ENCODE measurements at places on chromosomes 5 and 9.

GRCh38 chr9:3008091-3008490, 164.2 kb upstream of the PUM3 start:
- DNase-seq: no peak

- no peak for DNase-seq
These were observed 4.8 kb downstream of the IRX1 start for GRCh38 chr5:3600106-3601060.

DNA sequence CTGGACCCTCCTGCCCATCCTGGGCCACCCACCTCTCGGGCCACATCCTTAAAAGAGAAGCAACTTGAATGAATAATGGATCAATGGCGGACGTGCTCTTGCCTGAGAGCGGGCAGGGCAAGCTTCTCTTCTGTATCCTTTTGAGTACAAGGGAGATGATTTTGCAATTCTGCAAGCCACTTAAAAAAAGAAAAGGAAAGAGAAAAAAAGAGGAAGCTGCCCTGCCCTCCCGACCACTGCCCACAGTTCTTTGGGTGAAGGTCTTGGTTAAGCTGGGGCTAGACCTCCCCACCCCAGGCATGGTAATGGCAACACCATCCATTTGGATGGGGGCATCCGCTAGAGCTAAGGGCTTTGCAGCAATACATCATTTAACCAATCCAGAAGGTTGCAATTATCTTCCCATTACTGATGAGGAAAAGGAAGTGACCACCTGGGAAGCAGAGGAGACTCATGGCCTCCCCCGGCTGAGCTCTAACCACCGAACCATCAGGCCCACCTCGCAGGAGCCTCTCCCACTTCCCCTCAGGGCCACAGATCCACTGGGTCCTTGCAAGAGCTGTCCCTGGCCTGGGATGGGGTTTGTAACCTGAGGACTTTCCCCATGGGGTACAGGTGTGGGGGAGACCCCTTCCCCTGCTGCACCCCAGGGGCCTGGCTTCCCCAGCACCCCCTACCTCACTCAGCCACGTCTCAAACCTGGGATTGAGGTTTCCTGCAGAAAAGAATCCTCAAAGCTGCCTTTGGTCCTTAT, 27.8 kb upstream of the LAMC3 start:
- no peak for DNase-seq

DNA sequence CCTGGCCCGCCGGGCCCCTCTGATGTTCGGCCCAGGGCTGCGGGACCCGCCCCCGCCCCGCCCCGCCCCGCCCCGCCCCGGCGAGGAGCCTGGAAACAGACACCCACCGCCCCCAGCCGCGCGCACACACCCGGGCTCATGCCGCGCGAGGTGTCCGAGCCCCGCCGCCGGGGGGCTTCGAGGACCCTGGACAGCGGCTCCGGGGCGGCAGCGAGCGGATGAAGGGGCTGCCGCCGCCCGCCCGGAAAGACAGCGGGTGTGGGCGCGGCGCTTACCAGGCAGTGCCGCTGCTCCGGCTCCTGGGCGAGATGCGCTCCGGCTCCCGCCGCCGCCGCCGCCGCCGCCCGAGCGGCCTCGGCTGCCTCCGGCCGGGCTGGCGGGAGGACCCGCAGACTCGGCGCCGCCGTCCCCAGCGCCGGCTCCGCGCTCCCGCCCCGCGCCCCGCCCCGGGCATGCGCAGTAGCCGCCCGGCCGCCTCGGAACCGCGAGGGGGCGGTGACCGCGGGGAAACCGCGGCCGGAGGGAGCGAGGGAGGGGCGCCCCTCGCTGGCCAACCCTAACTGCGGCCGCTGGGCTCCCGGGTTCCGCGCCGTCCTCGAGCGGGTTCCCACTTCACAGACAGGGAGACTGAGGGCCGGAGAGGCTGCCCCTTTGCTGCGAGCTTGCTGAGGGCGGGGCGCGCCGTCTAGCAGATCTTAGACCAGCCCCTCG, at the start of gene GPRIN1:
GPRIN1 (minus strand) TSS at position 433 of the 711 bp plus-strand sequence. CDS start 10,322 bp downstream, outside the sequence.
- no peak for DNase-seq

DNA sequence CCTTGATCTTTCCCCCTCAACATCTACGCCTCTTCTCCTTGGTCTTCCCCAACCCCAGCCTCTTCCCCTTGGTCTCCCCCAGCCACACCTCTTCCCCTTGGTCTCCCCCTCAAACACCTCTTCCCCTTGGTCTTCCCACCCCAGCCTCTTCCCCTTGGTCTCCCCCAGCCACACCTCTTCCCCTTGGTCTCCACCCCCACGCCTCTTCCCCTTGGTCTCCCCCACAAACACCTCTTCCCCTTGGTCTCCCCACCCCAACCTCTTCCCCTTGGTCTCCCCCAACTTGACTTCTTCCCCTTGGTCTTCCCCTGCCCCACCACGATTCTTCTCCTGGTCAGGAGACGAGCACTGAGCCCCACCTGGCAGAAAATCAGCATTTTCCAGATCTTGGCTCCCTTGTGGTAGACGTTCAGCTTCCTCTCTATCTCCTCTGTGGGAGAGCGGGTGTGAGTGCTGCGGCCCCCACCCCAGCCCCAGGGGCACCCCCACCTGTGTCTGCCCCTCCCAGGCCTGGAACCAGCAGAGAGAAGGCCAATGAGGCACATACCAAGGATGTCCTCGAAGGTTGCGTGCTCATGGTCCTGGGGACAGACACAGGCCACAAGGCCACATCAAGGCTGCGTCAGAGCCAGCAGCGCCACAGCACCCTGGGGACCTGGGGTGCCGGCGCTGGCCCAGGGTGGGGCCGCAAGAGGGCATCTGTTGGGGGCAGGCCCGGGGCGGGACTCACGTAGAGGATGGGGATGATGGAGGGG, 7.0 kb downstream of the NSMF start:
- DNase-seq: no peak

GRCh38 chr5:139633295-139634027, 14.7 kb upstream of the CXXC5 start:
- DNase-seq: no peak

GRCh38 chr5:3954633-3955032, 359.0 kb downstream of the IRX1 start:
- no peak for DNase-seq

- DNase-seq: no peak
These were observed 214.6 kb downstream of the PDE4D start for GRCh38 chr5:59678943-59679342.

DNA sequence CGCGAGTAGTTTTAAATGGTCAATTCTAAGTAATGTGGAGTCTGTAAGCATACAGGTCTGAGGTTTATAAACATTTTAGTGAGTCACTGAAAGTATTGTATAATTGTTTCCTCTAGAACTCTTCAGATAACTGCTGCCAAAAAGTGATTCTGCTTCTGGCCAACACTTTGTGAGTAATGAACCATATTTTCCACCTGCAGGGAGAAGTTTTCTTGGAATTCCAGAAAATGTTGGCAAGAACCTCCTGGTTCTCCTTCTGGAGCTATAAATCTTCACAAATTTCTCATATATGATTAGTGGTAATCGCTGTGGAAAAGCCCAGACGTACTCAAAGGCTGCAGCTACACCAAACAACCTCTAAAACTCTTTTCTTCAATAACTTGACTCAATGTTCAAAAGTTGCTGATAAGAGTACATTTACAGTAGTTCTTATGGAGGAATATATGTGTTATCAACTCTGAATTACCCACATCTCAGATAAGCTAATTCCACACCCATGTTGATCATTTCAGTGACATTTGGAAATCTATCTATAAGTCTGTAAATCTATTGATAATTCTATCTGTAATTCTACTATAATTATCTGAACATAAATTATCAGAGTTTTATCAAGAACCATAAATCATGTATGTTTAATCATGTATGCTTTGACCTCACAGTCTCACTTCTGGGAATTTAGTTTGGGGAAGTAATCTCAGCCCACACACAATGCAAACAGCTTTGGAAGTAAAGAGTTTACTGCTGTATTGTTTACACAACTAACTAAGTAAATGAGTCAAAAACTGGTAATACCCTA, 74.1 kb downstream of the FNBP1 start:
- DNase-seq: peak; percentile 49

- DNase-seq: no peak
These were observed 165.8 kb downstream of the INSYN2B start for GRCh38 chr5:169814522-169814921.

GRCh38 chr5:32777222-32777621, 66.1 kb downstream of the NPR3 start:
- DNase-seq: no peak

DNA sequence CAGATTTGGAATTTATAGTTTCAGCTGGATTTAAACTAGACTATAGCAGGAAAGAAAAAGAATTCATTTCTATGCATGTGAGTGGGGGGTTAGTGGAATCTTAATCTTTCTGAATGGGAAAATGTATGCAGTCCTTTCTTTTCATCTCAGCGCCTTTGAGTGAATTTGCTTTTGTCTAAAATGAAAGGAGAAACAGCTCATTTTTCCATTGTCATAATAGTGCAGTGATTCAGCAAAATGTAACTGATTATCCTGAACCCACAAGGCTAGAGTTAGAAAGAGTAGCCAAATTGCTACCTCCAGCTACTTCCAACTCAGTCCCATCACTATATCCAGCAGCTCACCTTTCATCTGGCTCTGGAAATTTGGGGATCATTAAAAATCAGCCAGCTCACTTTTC, 134.4 kb downstream of the ADAMTSL1 start:
- no peak for DNase-seq

DNA sequence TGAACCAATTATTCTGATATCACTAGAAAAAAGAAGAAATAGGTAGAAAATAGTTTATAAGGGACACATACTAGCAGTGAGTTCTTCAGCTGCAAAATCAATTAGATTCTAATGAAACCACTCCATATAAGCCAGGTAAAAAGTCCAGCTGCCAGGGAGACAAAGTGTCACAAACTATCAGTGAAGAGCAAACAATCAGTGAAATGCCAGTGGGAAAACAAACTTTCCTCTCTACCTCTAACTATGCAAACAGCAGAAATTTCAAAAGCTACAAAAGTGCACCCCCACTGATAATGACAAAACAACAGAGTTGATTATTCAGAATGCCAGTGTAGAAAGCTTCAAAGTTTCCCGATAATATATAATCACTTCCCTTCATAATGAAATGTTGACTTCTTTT, 637.2 kb upstream of the ITGA1 start:
- DNase-seq: no peak
